Stimulated activated CD8-positive, alpha-beta memory T cell treated with anti-CD3 and anti-CD28 coated beads, Interleukin-4, amount 100 ng/mL, for 1 hour (primary cell): ENCODE measurements at places on chromosomes 2 and 18.
A peak's percentile ranks its signal among the peaks of the same experiment; 100 is the strongest.

- DNase-seq: no peak
Measured at GRCh38 chr2:11829947-11830707, 83.7 kb downstream of the LPIN1 start.

GRCh38 chr2:86352137-86352726, 14.8 kb upstream of the REEP1 start:
- no peak for DNase-seq

- DNase-seq: no peak
Measured at GRCh38 chr2:134208825-134209224, 45.0 kb upstream of the MGAT5 start.

- no peak for DNase-seq
Measured at GRCh38 chr2:106160786-106161261, 33.3 kb downstream of the UXS1 start.

GRCh38 chr2:870426-870825, 80.2 kb upstream of the SNTG2 start:
- DNase-seq: no peak

GRCh38 chr2:181774685-181775084, 94.4 kb upstream of the NEUROD1 start:
- no peak for DNase-seq

- DNase-seq: no peak
Measured at GRCh38 chr2:174844295-174844708, 80.0 kb upstream of the CHRNA1 start.

DNA sequence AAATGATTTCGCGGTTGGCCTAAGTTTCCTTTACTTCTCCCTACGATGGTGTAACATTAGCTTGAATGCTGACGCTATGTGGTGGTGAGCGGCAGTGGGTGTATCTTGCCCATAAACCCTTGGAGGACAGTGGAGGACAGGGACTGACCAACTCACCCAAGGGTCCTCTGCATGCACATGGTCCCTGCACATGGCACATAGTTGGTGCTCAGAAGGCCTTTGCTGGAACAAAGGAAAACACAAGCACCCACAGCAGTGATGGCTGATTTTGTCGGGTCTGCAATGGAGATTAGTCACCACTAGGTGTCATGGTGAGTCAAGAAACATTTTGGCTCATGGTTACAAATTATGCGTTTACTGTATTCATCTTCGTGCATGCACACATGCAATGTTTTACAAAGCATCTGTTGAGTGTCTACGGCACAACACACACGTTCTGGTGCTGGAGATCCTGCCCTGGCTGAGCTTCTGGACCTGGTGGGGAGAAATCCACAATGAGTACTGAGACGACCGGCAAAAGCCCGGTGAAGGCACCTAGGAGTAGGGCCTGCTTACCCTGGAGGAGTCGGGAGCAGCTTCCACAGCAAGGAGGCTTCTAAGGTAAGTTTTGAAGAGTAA, 44.0 kb downstream of the PDCL3 start:
- DNase-seq: no peak

- peak; percentile 43 for DNase-seq
Measured at GRCh38 chr2:223837287-223838061, at the start of gene AP1S3. Gene AP1S3, minus strand, starts transcription at chr2:223837582. Its CDS starts 132 bp downstream, at chr2:223837450.

- DNase-seq: no peak
Measured at GRCh38 chr2:126637386-126637785, 18.6 kb upstream of the GYPC start.

- no peak for DNase-seq
Measured at GRCh38 chr18:61738488-61738887, 154.3 kb downstream of the RNF152 start.

DNA sequence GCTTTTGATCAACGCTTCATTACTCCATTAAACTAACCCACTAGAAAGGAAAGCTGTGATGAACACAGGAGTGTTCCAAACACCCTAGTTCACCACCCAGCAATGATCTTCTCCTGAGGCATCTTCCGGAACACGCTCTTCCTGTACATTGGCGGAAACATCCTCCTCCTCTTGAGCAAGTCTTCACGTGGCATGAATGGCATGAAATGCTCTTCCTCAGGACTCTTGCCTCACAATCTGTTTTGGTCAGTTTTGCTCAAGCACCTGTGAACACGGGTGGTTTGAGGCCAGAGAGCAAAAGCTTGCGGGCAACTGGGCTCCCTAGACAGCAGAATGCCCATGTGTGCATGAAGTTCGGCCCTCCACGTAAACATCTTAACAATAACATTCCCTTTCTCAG, 734.2 kb upstream of the SALL3 start:
- DNase-seq: no peak

- no peak for DNase-seq
Measured at GRCh38 chr2:119691189-119691588, 12.2 kb downstream of the TMEM177 start.

GRCh38 chr2:191333911-191334357, 88.7 kb downstream of the MYO1B start:
- DNase-seq: no peak

GRCh38 chr2:200442471-200442870, 67.4 kb downstream of the KCTD18 start:
- no peak for DNase-seq

DNA sequence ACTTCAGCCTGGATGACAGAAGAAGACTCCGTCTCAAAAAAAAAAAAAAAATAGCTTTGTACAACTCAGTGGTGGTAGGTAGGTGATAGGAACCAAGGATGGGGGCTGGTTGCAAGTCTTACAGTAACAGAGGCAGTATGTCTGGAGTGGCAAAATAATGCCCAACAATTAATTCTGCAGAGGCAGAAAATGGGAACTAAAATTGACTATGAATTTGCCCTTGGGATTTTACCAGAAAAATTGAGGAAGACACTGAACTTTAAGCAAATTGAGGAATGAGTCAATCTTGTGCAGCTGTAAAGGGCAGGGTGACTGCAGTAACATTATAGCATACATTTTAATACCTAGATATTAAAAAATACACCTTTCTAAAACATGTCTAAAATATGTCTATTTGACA, 292.1 kb upstream of the FBXO11 start:
- no peak for DNase-seq
